ENCODE measurements at places on chromosomes 4 and X.

DNA sequence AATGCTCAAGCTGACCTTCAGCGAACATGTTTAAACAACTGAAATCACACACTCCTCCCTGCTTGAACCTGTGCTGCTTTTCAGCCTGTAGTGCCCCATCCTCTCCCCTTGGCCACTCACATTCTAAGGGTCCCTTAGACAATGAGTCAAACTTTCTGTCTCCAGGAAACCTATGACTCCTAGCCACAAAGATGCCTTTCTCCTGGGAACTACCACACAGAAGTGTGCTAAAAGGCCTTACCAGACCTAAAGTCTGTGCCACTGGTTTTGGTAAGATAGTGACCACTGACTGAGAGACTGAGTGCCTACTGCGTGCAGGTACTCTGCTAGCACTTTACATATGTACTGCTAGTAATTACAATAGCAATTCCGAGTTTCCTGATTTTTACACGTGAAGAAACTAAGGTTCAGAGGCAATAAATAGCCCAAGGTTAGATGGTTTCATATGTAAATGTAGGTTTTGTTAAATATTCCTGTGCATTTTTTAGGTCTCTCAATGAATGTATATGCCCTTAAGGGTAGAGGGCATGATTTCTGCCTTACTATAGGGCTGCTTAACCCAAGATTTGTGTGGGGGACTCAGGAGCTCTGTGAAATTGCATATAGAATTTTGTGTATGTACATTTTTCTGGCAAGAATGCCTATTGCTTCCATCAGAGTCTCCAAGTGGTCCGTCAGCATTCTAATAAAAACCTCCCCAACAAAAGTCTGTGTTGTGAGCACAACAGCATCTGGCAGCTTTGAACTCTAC is 71.1 kb downstream of the NSG1 start:
- no peak for DNase-seq

DNA sequence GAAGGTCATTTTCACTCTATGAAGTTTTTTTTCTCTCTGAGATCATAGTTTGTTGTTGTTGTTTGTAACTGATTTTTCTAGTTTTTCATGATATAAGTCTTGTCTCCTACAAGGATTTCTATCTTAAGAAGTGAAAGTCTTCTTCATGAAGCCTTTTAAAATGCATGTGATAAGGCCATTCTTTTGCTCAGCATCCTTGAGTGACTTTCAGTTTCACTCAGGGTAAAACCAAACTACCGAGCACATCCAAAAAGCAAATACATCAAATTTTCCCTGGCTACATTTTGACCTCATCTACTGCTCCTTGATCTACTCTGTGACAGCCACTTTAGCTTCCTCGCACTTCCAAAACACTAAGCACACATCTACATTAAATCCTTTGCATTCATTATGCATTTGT is 580.7 kb downstream of the KCTD8 start:
- DNase-seq, result no peak

DNA sequence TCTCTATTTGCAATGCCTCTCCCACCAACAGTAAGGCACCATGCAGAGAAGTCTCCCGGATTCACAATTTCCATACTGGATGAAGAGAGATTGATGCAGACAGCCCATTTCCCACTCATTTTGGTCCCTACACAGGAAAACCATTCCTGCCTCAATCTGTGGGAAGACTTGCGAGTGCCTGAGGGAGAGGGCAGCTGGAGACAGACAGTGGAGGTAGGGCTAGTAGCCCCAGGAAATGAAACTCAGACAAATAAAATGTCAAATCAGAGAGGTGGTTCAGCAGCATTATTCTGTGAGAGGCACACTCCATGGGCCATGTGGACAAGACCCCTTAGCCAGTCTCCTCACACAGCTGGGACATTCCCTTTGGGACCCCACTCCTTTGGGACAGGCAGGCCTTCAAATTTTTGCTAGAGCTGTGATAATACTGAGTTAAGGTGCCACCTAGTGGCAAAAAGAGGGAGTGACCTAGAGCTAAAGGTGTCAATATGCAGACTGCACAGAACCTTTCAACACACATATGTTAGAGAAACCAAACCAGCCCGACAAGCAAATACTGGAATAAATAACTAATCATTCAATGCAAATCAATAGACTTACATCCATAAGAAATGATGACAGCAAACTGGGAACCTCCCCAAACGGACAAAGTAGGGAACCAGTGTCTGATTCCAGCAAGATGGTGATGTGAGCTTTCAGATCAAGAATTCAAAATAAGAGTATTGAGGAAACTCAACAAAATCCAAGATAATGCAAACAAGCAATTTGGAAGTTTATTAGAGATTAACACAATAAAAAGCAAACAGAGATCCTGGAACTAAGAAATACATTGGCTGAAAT is 1865.3 kb upstream of the AGA start:
- peak; percentile 1 for DNase-seq

DNA sequence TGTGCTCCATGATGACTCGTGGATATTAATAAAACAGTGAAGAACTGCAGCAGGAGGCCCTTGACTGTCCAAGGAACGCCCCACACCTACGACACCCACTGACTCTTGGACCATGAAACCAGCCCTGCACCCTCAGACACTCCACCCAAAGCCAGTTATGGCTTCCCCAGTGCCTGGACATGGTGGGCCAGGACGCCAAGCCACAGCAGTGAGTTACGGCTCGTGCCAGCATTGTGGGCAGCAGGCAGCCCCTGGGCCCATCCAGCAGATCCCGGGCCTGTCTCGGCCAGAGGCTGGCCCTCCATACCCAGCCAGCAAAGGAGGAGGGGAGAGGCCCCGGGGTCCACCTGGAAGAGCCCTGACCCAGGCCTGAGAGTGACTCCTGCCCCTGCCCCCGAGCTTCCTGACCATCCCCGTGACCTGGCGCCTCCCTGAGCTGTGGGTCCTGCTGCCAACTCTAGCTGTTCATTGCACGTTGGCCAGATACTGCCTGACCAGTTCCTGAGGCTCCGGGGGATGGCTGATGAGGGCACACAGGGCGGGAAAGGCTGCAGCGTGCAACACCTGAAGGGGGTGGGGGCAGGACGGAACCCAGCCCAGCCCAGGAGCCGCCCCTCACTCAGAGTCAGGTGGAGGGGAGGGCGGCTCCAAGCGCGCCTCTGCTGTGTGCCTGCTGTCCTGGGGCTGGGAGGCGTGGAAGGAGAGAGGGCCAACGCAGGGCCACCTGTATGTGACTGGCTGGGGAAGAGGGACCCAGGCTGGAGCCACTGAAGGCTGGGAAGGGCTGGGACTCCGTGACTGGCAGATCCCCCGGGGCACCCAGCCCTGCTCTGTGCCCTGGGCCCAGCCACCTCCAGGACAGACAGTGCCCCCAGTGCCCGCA is 739 bp downstream of the SLC49A3 start:
- no peak for DNase-seq
